HCT116 (cell line): ENCODE measurements at places on chromosomes 11 and 22. TPM values are rescaled to one million over a fixed set of nuclear protein-coding genes. Genes with fewer than 3 reads are reported as not detected.

AIFM3 gene
- total RNA-seq, result 9.7 TPM

PTH gene
- total RNA-seq, result not detected

DBX1 gene
- total RNA-seq, result not detected

CBLIF gene
- not detected for total RNA-seq

KCNK4 gene
- total RNA-seq, result not detected

DNA sequence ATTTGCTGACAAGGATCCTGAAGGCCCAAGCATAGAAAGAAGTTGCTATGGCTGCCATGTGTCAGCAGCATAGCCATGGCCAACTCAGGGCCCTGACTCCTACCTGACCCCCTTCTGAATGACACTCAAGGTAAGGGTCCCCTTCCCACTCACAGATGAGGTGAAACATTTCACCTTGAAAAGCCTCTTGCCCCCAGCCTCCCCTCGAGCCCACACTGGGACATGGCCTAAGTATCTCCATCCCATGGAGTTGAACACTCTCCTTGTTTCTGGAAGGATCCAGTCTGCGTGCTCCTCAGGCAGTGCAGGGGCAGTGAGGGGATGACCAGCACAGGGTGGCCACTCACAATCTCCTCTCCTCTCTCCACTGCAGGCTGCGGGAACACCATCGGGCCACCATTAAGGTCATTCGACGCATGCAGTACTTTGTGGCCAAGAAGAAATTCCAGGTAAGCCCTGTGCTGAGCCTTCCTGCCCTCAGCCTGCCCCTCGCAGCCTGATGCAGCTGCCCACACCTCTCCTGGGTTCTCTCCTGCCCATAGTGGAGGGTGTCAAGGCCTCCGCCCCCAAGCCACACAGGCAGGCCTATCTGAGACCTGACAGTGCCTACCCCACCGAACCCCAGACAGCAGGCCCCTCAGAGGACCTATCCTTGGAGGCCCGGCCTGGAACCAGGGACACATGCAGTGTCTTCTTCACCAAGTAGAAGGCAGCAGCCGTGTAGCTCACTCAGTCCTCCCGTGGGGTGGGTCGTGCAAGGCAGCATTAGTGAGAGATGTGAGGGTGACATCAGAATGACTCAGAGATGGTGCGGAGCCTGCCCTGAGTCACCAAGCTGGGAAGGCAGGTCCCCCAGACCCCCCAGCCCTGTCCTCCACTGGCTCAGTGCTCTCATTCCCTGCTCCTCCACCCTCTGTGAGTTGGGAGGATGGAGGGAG is 68.9 kb upstream of the KCNQ1OT1 start:
- DNase-seq, result peak; percentile 38

GRCh38 chr11:92550871-92551270 is 326.3 kb downstream of the FAT3 start:
- no peak for DNase-seq

DNA sequence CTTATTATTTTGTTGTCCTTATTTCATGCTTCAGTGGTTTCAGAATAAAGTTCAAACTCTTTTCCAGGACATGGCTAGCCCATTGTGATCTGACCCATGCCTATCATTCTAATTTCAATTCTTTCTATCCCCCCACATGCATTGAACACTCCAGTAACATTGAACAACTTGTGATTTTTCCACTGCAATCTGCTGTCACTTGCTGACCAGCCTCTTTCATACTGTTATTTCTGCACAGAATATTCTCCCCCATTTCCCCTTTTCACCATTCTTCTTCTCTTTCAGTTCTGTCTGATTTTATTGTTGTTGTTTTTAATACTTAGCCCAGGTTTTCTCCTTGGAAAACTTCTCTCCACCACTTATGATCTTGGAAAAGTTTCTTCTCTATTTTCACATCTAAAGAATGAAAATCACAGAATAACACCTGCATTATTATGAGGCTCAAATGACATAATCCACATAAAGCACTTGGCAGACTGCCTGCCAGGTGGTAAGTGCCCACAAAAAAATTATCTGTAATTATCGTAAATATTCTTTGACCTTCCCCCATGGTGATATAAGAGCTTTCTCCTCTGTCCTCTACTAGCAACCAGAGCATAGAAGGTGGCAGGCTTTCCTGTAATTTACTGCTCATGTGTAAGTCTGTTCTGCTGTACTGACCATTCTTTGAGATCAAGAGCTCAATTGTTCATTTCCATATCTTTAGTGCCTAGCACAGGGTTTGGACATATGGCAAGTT is 51.9 kb upstream of the EED start:
- DNase-seq, result no peak

DNA sequence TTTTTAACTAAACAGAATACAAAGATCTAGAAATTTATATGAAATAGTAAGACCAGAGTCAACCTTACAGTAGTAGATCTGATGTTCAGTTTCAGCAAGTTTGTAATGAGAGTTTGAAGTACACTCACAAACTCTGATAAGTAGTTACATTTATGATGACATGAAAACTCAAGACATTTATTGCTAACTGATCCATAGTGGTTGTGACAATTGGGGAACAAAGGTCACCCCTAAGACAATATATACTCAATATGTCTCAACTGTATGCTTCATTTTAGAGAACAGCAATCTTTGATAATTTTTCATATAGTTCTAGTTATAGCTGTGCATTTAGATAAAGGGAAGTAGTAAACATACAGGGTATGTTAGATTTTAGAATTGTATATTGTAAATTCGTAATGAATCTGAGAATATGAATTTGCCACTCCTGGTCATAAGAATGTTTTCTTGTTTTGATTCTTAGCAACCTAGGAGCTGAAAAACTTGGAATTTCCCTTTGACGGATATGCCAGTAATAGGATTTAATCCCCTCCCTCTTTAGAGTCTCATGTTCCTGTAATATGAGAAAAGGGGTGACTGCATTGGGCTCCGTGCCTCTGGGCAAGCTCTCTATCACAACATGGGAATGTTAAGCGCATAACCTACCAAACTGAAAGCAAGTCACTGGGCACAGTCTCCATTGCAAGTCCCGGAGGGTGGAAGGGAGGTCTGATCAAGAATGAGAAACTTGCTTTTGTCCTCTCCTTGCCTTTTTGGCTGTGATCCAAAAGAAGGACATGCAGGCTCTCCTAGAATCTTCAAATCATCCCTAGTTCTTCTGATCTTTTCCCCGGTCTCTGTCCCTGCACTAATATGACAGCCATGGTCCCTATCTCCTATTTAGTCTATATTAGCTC is 11.4 kb downstream of the OR10D3 start:
- DNase-seq, result no peak

DNA sequence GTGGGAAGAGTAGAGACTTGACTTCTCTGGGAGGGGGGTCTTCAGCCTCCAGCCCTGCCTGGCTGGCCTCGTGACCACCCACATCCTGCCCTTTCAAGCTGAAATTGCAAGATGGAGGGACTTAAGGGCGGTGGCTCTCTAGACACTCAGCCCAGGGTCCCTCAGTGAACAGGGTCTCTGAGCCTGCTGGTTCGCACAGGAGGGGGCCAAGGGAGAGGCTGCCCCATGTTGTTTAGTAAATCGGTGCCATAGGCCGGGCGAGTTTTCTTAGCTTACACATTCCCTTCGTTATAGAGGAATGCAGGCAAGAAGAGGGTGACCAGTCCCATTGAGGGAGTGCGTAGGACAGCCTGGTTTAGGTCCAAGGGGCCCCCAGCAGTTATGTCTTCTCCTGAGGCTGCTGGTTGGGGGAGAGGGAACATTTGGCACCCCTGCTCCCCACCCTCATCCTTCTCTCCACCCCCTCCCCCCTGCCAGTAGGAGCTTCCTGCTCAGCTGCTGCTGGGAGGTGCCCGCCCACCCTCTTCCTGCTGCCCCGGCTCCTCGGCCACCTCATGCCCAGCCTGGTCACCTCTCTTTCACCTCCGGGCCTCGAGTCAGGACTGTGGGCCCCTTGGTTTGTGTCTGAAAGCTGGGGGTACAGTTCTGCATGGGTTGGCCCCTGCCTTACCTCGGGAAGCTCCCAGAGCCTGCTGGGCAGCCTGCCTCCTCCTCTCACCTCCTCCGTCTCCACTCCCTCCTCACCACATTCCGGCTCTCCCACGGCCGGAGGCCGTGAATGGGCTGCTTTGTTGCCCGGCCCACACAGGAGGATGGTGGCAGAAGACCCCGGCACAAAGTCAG is 3.9 kb downstream of the FRMD8 start:
- DNase-seq, result no peak

- DNase-seq, result no peak
These were observed 72.4 kb upstream of the FGF3 start for GRCh38 chr11:69891421-69892236.

GRCh38 chr11:134398079-134398444 is 14.0 kb downstream of the B3GAT1 start:
- no peak for DNase-seq

- no peak for DNase-seq
These were observed 32.5 kb downstream of the SYT13 start for GRCh38 chr11:45253640-45254039.

DNA sequence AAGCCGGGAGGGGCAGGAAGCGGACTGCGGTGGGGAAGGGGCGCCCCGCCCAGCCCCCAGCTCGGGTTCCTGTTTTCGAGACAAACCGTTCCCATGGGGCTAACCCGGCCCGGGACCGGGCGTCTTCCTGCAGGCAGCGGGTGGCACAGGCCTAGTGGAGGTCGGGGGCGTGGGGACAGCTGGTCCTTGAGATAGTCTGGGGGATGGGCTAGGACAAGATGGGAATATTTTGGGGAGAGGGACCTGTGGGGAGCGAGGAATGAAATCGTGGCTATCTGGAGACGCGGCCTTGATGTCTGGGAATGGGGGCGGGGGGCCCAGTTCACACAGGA is 1.2 kb upstream of the RASGRP2 start:
- no peak for DNase-seq

DNA sequence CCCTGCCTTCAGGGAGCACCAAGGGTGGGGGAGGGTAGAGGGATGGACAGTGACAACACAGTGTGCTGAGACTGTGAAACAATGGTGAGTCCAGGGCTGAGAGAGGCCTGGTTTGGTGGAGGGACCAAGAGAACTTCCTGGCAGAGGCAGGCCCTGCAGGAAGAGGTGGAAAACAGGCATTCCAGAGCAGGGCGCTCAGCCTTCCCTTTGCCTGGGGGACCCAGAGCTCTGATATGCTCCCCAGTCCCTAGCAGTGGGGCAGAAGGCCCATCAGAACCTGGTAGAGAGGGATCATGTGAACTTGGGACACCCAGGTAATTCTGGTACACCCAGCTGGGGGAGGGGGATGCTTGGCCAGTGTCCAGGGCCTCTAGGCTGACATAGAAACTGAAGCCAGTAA is 17.2 kb upstream of the UVRAG start:
- no peak for DNase-seq
